ENCODE measurements at places on chromosomes 2 and 18. TPM values are rescaled to one million over a fixed set of nuclear protein-coding genes. Genes with fewer than 3 reads are reported as not detected.

GRCh38 chr18:47953471-47953931 lies 23.0 kb upstream of the SMAD2 start:
- peak; percentile 32 for DNase-seq

DNA sequence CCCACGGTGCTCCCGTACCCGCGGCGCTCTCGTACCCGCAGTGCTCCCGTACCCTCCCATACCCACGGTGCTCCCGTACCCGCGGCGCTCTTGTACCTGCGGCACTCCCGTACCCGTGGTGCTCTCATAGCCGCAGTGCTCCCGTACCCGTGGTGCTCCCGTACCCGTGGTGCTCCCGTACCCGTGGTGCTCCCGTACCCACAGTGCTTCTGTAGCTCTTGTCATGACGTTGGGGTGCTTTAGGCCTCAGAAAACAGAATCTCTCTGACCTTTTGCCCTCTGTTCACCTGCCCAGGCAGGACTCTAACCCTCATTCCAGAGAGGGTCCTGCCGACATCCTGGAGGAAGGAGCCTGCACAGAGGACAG lies 35.3 kb downstream of the SLC66A2 start:
- no peak for DNase-seq

DNA sequence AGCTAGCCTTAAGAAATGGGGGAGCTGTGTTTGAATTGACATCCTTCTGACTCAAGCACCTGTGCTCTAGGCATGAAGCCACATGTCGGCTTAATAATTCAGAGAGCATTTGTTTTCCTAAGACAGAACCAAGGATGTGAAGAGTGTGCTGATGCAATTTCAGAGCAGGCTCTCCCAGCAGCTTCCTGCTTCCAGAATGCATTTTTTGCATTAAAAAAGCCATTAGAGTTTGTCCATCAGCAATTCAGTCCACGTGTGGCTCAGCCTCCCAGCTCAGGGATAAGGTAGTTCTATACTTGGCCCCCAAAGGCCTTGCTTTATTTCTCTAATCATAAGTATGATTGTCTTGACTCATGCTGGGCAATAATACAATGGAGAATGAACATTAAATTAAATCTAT lies 37.7 kb downstream of the DOCK10 start:
- no peak for DNase-seq

DNA sequence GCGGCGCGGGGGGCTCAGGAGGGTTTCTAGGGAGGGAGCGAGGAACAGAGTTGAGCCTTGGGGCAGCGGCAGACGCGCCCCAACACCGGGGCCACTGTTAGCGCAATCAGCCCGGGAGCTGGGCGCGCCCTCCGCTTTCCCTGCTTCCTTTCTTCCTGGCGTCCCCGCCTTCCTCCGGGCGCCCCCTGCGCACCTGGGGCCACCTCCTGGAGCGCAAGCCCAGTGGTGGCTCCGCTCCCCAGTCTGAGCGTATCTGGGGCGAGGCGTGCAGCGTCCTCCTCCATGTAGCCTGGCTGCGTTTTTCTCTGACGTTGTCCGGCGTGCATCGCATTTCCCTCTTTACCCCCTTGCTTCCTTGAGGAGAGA lies 5.2 kb downstream of the PROC start:
- DNase-seq = peak; percentile 31

GRCh38 chr2:8457699-8458502 lies 224.0 kb upstream of the ID2 start:
- DNase-seq = no peak

- DNase-seq = peak; percentile 32
Observed at GRCh38 chr2:30798536-30798991, 8.7 kb downstream of the CAPN13 start.

DNA sequence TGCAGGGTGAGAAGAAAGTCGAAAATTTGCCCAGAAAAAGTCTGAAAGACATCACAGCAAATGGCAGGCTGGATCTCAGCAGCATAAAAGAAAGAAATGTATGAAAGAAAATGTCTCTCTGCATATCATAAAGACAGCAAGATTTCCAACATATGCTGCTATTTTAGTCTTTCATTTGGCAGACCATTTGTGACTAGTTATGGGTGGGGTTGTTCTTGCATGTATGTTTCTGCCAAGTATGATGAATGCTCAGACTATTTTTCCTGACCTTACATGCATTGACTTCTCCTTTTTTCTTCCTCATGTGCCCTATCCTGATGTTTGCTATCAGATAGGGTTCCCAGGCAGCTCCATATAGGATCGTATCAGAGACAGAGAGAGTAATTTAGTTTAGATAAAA lies 58.5 kb upstream of the PARD3B start:
- no peak for DNase-seq

DNA sequence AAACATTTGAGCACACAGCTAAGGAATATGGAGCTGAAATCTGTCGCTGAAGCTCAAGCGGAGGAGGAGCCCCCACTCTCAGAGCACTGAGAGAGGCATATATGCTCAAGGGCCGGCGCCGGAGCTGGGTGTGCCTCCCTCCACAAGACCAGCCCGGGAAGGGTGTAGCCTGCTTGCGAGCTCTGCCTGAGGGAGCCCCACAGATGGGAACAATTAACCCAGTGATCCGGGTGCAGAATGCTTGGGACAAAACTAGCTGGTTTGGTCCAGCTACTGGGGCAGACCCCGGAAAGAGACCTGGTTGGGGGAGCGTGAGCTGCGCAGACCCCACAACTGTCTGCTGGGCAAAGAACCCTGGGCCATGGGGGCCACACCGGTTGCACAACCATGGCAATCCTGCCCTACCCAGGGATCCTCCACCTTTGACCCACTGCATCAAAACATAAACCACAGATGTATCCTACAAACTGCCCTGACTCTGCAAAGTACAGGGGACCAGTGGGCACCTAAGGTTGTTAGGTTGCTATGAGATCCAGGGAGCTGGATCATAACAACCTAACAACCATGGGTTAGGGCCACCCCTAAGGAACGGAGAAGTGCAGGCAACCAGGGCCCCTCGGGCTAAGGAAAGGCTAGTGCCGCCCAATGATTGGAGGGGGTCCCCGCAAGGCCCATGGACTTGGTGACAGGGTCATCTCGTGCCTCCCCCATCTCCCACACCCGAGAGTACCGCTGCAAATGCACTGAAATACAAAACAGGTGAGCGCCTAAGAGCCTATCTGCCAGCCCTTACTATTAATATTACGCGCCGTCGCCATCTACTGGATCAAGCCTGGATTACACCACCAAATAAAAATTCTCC lies 53.4 kb upstream of the SCN1A start:
- DNase-seq = peak; percentile 60

DNA sequence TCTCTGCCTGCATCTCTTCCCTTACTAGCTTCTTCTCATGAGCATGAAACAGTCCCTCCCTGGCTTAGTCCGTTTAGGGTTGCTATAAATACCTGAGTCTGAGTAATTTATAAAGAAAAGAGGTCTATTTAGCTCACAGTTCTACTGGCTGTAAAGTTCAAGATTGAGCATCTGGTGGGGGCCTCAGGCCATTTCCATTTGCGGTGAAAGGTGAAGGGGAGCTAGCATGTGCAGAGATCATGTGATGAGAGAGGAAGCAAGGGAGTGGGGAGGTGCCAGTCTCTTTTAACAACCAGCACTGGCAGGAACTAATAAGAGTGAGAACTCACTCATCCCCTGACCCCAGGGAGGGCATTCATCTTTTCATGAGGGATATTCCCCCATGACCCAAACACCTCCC lies 26.8 kb downstream of the RHBDD1 start:
- DNase-seq = no peak

DNA sequence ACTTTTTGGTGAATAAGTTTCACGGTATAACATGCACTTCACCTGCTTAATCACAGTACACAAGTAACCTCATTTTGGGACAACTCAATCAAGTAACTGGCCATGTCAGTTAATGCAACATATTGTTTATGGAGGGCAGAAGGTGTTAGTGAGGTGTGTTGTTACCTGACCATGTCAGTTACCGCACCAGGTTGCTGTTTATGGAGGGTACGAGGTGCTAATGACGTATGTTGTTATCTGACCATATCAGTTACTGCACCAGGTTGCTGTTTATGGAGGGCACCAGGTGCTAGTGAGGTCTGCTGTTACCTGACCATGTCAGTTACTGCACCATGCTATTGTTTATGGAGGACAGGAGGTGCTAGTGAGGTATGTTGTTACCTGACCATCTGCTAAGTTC lies 135.1 kb upstream of the TPO start:
- DNase-seq = no peak

GRCh38 chr18:79792096-79792987 lies 5.4 kb upstream of the KCNG2 start:
- no peak for DNase-seq

DNA sequence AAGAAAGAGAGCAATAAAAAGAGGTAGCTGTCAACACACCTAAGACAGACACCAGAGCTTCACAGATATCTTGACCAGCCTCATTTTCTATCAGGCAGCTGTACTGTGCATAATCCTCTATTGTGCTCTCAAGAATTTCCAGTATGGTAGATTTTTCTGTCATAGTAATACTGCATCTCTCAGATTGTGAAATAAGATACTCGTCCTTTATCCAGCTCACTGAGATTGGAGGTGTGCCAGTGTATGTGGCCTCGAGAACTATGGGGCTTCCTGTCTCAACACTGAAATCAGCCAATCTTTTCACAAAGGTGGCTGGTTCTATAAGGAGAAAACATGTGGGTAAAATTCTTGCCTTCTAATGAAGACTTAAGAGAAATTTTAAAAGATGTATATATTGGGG lies 88.9 kb downstream of the TTN start:
- no peak for DNase-seq

DNA sequence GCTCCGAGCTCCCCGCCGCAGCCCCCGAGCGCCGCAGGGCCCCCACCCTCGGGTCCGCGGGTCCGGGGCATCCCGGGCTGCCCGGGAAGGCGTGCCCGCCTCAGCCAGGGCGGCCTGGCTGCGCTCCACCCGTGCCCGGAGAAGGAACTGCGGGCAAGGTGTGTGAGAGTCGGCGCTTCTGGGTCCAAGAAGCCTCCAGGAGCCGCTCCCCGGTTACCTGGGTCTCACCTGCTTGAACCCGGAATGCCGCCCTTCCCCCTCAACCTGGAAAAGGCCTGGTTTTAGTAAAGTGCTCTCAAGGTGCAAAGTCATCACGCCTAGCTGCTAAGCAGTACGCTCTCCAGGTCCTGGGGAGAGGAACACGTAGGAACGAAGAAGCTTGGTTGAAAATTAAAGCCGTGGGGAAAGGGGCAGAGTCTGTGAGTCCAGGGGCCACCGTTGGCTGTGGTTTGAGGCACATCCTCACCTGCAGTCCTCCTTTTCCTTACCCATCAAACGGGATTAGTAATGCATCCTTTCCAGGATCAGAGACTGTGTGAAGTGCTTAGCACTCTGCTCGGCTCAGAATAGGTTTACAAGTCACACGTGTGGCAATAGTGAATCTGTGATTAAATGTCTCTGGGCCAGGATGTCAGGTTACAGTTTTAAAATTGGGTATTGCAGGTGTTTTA lies 1.2 kb downstream of the ASAP2 start:
- peak; percentile 9 for DNase-seq

GRCh38 chr2:64303250-64303649 lies 150.7 kb upstream of the LGALSL start:
- no peak for DNase-seq

DNA sequence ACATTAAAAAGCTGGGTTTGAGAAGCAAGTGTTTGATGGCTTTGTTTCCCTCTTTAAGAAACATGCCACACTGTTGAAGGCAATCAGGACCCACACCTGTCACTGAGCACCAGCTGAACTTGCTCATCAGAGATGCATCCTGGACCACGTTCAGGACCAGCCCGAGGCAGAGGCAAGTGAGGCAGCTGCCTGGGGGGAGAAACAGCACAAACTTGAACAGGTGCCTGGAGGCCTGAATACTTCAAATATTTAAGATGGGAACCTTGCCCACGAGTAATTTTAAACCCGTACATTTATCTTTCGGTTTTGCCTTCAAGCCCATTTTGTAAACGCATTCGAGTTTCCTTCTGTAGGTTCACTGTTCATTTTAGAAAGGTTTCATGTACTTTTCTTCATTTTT lies 421.3 kb downstream of the NYAP2 start:
- DNase-seq = no peak

DNA sequence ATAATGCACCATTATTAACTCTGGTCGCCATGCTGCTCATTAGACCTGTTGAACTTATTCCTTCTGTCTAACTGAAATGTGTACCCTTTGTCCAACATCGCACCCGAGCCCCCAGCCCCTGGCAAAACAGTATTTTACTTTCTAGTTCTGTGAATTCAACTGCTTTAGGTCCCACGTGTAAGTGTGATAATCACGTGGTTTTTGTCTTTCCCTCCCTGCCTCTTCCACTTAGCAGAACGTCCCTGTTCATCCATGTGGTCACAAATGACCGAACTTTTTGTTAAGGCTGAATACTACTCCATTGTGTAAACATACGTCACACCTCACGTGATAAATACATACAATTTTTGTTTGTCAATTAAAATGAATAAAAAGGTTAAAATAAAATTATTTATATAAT lies 826.9 kb downstream of the DCDC2C start:
- no peak for DNase-seq

LOXHD1 gene
- 0.07 TPM for total RNA-seq

DSG4 gene
- total RNA-seq = not detected

SLC30A3 gene
- total RNA-seq = 0.53 TPM

KRCC1 gene
- 12.9 TPM for total RNA-seq

TMEM169 gene
- 1.6 TPM for total RNA-seq

MAP2 gene
- 0.34 TPM for total RNA-seq

ST6GAL2 gene
- total RNA-seq = not detected

CREG2 gene
- not detected for total RNA-seq

DARS1 gene
- 190 TPM for total RNA-seq
